T-helper 1 cell (primary cell): ENCODE measurements at places on chromosomes 5 and 9.

- DNase-seq = peak; percentile 45
Observed at GRCh38 chr9:111926421-111926875, 29.8 kb downstream of the UGCG start.

DNA sequence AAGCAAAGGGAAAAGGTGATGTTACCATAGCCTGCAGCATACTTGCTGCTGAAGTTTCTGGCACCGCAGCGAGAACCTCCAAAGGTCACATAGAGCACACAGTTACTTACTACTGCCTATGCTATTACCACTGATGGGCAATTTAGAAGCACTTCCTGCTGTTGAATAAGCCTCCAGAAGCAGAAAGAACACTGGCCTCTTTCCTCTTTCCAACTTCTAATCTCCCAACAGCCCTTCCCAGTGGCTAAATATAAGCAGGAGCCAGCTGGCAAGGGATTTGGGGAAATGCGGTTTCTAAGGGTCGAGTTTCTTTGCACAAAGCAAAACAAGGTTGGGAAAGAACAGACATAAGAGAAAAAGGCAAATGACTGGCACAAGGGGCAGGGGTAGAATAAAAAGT lies 669.2 kb upstream of the ACO1 start:
- no peak for DNase-seq

GRCh38 chr9:136970361-136970760 lies 6.9 kb upstream of the PTGDS start:
- no peak for DNase-seq

GRCh38 chr5:78813906-78814530 lies 165.4 kb upstream of the LHFPL2 start:
- no peak for DNase-seq

DNA sequence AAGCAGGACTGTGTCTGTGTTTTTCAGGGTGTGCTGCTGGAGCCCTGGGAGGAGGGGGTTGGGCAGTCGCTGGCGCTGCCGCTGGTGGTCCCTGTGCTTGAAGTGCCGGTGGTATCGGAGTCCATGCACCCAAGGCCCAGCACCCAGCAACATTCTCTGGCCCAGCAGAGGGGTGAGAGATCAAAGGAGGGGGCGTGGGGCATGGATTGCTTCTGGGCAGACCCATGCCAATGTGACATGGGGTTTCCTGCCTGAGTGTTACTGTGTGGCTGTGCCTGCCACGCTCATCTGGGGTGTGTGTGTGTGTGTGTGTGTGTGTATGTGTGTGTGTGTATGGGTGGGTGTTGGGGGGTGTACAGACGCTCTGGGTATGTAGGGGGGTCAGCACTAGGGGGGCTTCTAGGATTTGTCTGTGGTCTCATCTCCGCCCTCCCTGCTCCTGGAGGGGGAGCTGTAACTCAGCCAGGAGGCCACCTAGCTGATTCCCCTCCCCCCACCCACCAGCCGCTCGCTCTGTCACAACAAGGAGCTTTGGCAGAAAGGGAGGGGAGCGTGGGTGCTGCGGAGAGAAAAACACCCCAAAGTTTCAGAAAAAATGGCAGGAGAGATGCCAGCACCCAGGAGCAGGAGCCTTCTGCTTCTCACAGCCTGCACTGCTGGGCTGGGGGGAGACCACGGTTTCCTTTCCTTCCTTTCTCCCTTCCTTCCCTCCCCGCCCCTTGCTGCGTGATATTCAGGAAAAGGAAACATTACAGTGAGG lies 35.9 kb upstream of the HSPA9 start:
- DNase-seq = no peak

- DNase-seq = no peak
Observed at GRCh38 chr5:168946363-168946762, 354.6 kb downstream of the SLIT3 start.

DNA sequence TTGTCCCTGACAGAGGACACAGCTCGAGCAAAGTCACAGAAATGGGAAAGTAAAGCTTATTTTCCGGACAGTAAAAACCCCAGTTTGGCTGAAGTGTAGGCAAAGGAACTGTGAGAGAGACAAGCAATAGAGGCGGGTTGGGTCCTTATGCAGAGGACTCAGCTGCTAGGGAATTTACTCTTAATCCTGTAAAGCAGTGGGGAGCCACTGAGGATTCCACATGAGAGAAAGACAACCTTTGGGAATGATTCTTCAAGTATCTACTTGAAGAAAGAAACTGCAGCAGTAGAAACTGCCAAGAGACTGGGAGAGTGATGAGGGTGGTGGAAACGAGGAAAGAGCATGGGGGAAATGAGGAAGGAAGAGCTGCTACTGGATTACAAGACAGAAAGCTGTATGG lies 20.2 kb downstream of the ASTN2 start:
- no peak for DNase-seq

DNA sequence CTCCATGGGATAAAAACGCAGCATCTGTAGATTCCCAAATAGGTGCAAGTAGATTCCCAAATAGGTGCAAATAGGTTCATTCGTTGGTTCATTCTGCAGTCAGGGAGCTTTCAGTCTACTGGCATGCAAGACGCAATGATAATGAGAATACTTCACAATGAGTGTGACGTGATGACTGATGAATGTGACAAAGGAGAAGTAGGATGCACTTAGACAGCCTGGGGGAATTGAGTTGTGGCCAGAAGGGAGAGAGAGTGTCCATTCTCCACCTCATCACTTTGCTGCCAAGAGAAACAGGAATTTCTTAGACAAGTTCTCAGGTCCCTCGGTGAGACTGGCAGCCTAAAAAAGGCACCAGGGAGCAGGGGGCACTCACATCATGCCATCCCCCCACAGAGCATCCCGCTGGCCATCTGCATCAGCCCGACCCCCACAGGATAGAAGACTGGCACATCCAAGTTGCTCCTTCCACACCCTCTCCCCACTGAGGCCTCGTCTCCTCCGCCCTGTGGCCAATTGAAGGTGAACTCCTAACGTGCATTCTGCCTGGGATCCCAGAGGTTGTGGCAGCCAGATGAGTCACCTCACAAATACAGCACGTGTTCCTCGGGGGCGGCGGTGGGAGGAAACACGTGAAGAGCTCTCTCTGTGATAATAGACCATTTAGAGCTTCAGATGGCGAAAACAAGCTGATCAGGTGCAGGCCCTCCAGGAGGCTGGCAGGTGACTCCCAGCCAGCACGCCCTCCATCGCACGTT lies 19.9 kb upstream of the KCNIP1 start:
- DNase-seq = no peak

GRCh38 chr5:122412966-122413365 lies 100.9 kb downstream of the SNCAIP start:
- no peak for DNase-seq

DNA sequence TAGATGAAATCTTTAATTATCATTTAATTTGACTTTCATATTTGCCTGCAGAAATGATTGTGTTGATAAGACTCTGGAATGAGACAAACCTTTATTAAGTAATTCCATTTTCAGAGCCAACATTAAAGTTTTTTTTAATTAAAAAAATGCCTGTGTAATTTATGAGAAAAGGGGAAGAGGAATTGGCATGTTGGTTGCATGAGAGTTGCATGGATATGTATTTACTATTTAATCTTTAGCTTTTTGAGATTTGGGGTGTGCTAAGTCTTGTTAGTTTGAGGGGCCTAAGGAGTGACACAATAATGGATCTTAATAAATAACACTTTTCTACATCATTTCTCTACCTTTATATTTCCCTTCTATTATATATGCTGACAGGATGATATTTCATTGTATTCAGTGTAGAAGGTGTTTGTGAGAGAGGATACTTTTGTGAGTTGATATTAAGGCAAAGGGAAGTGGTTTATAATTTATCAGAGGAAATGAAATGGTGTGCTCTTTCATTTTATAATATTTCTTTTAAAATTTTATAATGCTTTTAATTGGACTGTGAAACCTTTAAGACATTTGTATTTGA lies 54.9 kb downstream of the PIK3R1 start:
- DNase-seq = no peak

- no peak for DNase-seq
Observed at GRCh38 chr5:159458217-159458711, 128.0 kb upstream of the IL12B start.

DNA sequence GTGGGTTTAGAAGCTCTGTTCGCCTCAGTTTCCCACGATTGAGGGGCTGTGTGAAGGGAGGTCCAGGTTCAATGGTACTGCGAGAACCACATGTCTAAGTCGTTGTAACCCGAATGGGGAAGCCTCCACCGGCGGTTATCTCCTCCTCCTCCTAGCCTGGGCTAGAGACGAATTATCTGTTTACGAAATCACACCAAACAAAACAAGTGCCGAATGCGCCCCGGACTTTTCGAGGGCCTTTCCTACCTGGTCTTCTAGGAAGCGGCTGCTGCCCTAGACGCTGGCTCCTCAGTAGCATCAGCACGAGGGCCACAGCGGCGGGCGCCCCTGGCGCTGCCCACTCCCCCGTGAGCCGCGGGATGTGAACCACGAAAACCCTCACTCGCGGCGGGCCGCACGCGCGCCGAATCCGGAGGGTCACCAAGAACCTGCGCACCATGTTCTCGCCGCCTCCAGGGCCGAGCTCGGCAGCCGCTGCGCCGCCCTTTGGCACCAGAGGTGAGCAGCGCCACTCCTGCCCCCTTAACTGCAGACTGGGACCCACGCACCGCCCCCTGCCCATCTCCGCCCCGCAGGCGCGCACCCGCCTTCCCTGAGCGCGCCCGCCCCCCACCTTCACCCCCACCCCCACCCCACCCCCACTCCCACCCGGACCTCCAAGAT lies at the start of gene CDKN2A:
TSS of gene CDKN2A (minus strand) at position 500 of the 663 bp plus-strand sequence.
- peak; percentile 45 for DNase-seq

DNA sequence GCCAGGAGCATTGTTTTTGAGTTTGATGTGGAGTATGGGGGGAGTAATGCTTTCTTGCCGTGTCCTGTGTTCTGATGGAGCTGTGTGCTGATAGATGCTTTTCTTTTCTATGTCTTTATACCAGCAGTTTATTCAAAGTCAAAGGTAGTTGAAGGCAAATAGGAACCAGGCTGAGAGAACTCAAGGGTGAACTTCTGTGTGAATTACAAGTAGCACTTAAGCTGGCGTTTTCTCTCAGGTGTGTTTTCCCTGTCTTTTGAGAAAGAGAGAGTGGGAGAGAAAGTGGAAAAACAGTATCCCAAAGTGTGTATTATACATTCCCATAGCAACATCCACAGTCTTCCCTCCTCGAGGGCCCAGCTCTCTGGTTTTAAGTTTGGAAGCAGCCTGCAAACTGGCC lies 1.5 kb downstream of the TNFAIP8 start:
- no peak for DNase-seq

DNA sequence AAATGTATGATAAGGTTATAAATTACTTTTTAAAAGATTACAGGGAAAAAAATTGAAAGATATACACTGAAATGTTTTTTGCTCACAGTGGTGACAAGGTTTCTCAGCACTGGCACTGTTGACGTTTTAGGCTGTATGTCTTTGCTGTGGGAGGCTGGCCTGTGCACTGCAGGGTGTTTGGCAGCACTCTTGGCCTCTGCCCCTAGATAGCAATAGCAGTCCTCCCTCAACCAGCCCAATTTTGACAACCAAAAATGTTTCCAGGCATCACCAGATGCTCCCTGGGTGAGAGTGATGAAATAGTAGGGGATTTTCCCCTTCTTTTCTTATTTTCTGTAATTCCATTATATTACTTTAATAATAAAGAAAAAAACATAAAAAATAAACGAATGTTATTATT lies 3.3 kb downstream of the CD274 start:
- no peak for DNase-seq

DNA sequence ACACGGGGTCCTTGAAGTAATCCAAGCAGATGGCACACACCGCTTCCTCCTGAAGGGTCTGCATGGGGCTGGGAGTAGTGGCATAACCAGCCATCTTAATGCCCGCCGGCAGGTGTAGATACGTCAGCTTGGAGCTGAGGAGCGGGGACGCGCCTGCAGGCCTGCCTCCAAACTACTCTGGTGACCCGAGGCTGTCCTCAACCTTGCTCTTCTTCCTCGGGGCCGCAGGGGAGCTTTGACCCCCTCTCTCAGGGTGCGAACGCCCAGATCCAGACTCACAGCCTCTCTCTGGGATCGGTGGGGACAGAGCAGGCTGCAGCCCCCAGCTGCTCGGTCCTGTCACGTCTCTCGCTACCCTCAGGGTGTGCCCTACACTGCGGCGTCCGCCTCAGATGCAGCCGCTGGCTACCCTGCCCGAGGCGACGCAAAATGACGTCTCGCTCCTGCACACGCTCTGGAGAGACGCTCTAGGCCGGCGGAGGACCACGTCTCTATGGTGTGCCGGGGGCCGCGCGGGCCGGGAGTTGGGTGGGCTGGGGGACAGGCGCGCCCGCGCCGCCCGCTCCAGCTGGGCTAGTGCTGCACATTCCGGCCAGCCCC lies at the start of gene TRIM52:
TSS of gene TRIM52 (minus strand) at position 424 of the 600 bp plus-strand sequence. CDS start at position 94, 330 bp downstream.
- DNase-seq = peak; percentile 79

- no peak for DNase-seq
Observed at GRCh38 chr5:148343046-148343407, 7.7 kb downstream of the SPINK9 start.

GRCh38 chr5:67189931-67190330 lies 6.7 kb downstream of the CD180 start:
- DNase-seq = no peak

GRCh38 chr5:74326571-74327338 lies 313.8 kb downstream of the ENC1 start:
- no peak for DNase-seq

- DNase-seq = no peak
Observed at GRCh38 chr9:82180711-82181110, 192.1 kb downstream of the SPATA31D1 start.

DNA sequence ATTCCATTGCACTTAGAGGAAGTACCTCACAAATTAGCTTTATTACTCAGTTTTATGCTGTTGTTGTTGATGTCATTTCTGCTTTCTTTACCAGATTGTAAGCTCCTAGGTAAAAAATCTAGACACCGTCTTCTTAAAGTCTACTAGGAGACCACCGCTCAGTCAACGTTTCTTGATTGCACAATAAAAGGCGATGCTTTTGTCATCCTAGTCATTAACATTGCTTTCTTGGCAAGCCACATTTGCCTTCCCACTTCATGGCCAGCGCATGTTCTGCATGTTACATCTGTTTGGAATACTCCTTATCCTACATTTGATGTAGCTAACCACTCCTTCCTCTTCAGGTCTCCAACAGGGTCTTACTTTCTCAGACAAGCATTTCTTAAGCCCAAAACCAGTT lies 464.0 kb upstream of the TUSC1 start:
- no peak for DNase-seq

GRCh38 chr5:147081311-147081764 lies 153.5 kb upstream of the STK32A start:
- DNase-seq = no peak

DNA sequence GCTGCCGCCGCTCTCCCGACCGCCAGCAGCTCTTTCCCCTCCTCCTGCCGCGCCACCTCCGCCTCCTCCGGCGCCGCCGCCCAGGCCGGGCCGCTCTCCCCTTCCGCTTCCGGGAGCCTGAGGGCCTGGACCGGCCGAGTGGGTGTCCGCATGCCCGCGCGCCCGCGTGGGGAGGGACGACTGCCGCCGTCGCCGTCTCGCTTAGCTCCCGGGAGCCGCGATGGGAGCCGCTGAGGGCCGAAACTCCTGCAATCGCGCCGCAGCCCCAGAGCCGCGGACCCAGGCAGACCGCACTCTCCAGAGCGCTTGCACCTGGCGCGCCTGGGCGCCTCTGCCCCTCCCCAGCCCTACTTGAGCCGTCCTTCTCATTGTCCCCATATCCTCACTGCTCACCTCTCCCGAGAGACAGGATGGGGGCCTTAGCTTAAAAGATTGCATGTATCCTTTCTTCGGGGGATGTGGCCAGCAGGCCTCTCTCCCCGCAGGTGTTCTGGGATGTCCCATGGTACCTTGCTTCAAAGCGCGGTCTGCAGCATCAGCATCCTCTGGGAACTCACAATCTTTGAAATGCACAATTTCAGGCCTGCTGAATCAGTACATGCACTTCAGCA lies at the start of gene ZDHHC21:
TSS of gene ZDHHC21 (minus strand) at position 182 of the 611 bp plus-strand sequence. CDS start 19,092 bp downstream, outside the sequence.
- peak; percentile 24 for DNase-seq

GRCh38 chr9:110031511-110032173 lies 176.3 kb downstream of the C9orf152 start:
- no peak for DNase-seq
